ENCODE measurements at places on chromosomes 7 and 10.
A peak's percentile ranks its signal among the peaks of the same experiment; 100 is the strongest.

DNA sequence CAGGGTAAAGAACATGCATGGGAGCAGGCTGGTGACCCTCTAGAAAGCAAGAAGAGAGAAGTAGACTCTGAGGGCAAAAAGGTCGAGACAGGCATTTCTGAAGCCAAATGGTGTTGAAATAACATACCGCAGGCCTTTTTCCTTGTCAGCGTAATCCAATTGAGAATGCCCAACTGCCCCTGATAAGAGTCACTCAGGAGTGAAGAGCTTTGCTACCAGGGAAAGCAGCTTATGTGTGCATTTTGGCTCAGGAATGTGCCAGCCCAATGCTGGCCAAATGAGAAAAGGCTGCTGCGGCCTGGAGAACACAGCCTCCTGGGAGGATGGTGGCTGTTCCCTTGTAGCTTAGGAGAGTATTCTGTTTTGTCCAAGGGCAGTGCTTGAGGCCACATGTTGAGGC, 61.4 kb upstream of the NFKB2 start:
- no peak for DNase-seq

- DNase-seq, result no peak
Measured at GRCh38 chr7:19772841-19773760, at the start of gene TMEM196. Gene TMEM196 (minus strand): TSS chr7:19773617. CDS start chr7:19772696, 921 bp downstream.

DNA sequence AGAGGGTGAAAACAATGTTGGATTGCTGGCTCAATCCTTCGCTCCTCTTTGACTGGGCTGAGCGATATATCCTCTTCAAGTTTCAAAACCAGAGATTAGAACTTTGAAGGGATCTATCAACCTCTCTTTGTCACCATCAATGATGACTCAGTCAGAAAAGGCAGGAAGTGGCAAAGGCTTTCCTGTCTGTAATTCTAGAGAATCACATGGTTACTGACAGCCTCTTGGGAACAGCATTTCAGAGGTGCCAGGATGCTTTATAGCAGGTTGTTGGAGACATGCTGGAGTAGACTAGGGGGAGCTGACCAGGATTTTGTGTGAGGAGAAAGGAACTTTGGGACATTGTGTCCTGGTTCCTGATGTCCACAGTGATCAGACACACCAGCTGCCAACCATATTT, 81.3 kb downstream of the PRKCQ start:
- peak; percentile 27 for DNase-seq

GRCh38 chr7:78164459-78164858, 365.9 kb downstream of the PHTF2 start:
- no peak for DNase-seq

GRCh38 chr10:97099868-97100267, 85.9 kb downstream of the SLIT1 start:
- DNase-seq, result no peak

- DNase-seq, result no peak
Measured at GRCh38 chr7:110007320-110008063, 1083.4 kb upstream of the LRRN3 start.

GRCh38 chr7:99012722-99013121, 131.2 kb downstream of the SMURF1 start:
- no peak for DNase-seq

DNA sequence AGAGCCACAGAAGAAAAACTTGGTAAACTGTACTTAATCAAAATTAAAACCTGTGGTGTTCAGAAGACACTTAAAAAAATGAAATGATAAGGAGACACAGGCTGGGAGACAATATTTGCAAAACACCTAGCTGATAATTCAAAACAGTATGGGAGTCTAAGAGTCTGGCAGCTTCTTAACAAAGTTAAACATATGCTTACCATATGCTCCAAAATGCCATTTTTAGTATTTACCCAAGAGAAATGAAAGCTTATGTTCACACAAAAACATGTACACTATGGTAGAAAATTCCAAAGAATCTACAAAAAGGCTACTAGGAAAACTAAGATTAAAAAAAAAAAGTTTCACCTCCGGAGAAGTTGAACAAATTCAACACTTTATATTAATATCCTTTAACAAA, 48.6 kb downstream of the ITGB1 start:
- DNase-seq, result no peak

GRCh38 chr7:132508724-132509353, 67.4 kb downstream of the PLXNA4 start:
- no peak for DNase-seq

- no peak for DNase-seq
Measured at GRCh38 chr10:13972609-13973008, 358.1 kb downstream of the FRMD4A start.

GRCh38 chr10:86690657-86691084, 22.4 kb downstream of the LDB3 start:
- no peak for DNase-seq

DNA sequence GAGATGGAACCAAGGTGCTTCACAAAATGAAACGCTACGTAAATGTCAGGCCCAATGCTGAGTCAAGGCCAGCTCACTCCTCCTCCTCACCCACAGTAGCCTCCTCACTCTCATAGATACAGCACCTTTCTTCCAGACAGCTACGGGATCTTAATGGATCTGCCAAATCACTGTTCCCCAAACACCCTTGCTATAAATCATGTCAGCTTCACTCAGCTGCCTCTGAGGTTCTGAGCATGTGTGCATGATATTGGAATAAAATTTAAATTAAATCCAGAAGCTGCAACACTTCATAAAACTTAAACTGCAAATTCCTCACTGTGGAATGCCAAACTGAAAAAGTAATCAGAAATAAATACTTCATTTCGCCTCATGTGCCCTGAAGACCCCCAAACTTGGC, 14.7 kb upstream of the CPXM2 start:
- no peak for DNase-seq

GRCh38 chr10:43825421-43825820, 176.7 kb upstream of the ZNF32 start:
- no peak for DNase-seq

DNA sequence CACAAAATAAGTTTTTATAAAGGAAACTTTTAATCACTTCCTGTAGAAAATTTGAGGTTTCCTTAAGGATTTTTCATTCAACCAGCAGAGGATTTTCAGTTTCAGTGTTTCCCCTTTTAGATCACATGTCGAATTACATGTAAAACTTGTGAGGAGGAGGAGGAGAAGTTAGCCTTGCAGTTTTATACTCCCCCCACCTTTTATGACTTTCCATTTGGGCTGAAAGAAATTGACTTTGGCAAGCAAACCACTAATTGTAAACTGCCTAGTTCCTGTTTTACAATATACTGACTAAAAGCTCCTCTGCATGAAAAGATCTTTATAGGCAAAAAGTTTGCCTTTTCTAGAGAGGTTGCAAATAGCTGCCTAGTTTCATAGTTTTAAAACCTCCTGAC, 3.0 kb downstream of the BAMBI start:
- DNase-seq, result no peak
